ENCODE measurements at places on chromosomes 2 and 18.

GRCh38 chr2:62369541-62370202, 136.3 kb downstream of the TMEM17 start:
- no peak for DNase-seq

DNA sequence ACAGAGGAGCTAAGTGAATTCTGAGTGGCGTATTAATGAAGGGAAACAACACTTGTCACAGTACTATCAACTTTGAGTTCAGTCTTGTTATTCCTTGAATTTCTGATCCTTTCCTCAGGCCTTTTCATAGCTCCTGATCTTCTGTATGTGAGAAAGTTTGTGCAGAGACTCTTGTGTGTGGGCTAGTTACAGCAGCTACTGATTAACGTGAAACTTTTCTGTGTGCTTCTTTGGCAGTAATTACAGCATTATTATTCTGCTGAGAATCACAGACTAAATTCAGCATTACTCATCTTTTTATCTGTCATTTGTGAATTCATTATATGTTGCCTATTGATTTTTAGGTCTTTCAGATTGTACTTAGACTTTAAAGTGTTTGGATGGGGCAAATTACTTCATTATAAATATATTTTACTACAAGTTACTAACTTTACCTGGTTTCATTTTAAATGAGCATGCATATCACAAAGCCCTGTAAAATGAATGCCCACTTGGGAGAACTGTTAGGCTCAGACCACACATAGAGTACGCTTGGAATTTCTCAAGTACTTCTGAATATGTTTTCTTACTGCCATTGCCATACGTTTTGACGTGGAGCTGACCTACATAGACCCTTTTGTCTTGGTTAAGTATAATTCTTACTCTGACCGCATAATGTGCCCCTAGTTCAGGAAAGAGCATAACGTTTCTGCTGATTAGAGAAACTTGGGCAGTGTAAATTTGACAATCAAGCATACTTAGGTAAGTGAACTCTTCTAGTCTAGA, 36.2 kb downstream of the CREB1 start:
- no peak for DNase-seq

DNA sequence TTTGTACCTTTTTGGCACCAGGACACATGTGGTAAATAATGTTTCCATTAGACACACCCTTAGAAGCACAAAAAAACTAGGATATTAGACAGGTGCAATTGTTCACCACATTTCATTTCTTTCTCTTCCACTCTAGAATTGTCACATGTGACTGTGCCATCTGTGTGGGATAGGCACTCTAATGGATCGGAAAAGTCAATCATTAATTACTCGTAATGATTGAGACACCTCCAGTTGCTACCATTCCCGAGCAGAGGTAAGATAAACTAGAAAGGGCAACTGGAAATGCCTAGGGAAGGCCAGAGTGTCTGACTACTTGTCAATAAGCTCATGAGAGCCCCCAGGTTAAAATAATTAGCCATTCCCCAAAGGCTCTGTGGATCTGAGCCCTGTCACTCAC, 59.9 kb downstream of the METTL4 start:
- no peak for DNase-seq

GRCh38 chr2:240823449-240824336, 3.7 kb upstream of the KIF1A start:
- DNase-seq: no peak

DNA sequence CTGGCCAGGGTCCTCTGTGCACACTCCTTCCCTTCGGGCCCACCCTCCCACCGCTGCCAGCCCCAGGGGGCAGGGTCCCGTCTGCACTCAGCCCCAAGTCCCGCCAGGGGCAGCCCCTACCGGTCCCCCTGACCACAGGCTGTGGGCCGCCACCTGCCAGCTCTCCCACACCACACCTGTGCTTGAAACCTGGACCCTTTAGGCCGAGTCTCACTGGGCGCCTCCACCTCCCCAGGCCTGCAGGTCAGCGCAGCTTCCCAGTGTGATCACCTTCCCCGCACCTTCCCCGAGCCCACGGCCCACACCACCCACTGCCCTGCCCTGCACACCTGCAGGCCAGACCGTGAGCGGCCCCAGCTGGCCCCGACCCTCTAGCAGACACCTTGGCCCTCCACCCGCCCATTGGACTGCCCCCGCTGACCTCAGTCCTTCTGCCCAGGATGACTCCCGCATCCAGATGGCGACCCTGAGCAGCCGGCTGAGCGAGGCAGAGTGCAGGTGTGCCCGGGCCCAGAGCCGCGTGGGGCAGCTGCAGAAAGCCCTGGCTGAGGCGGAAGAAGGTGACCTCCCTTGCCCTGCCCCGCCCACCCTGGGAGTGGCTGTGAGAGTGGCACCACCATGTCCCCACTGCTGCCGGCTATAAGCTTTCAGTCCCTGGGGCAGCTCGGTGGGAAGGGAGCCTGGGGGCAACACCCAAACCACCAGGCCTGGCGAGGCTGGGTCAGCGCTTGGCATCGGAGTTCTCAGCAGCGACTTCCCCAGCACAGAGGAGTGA, 31.3 kb upstream of the SNED1 start:
- DNase-seq: no peak

- no peak for DNase-seq
Measured at GRCh38 chr2:234593636-234594035, 96.8 kb upstream of the ARL4C start.

- DNase-seq: no peak
Measured at GRCh38 chr2:16522031-16522831, 143.4 kb downstream of the CYRIA start.

DNA sequence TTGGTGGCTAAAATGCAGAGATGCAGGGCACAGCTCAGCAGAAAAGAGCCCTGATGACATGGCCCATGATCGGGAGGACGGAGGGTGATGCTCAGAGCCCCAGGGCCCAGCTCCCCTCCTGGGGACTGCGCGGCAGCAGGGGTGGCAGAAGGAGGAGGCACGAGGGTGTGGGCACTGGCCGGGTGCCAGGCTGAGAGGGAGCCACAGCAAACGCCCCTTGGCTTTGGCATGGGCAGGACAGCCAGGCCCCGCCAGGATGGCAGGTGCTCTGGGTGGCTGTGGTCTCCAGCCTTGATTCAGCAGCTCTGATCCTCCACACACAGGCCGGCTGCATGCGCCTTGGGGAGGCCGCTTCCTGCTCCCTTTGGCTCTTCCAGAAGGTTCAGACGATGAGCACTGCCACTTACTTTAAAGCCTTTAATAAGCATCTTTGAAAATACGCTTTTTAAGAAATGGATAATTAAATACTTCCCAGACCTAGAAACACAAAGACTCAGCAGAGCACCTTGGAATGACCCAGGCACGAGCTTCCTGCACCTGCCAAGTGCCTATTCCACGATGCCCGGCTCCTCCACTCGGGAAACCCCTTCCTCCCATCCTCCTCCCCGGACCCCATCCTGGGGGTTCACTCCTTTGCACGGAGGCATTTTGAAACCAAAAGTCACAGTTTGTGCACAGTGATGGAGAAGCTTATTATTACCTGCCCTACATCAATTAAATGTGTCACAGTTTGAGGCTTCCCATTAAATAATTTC, 78.5 kb upstream of the SNTG2 start:
- DNase-seq: no peak

- no peak for DNase-seq
Measured at GRCh38 chr2:215770668-215771067, 242.7 kb downstream of the MREG start.

GRCh38 chr2:38876407-38876806, 631 bp downstream of the MORN2 start:
- no peak for DNase-seq

DNA sequence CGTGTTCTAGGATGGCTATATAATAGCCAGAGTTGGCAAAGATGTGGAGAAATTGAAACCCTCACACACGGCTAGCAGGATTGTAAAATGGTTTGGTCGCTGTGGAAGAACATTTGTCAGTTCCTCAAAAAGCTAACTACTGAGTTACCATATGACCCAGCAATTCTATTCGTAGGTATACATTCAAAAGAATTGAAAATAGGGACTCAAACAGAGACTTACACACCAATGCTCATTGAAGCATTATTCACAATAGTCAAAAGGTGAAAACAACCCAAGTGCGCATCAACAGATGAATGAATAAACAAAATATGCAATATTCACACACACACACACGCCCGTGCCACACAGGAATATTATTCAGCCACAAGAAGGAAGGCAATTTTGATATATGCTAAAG, 98.7 kb downstream of the PLA2R1 start:
- DNase-seq: no peak

DNA sequence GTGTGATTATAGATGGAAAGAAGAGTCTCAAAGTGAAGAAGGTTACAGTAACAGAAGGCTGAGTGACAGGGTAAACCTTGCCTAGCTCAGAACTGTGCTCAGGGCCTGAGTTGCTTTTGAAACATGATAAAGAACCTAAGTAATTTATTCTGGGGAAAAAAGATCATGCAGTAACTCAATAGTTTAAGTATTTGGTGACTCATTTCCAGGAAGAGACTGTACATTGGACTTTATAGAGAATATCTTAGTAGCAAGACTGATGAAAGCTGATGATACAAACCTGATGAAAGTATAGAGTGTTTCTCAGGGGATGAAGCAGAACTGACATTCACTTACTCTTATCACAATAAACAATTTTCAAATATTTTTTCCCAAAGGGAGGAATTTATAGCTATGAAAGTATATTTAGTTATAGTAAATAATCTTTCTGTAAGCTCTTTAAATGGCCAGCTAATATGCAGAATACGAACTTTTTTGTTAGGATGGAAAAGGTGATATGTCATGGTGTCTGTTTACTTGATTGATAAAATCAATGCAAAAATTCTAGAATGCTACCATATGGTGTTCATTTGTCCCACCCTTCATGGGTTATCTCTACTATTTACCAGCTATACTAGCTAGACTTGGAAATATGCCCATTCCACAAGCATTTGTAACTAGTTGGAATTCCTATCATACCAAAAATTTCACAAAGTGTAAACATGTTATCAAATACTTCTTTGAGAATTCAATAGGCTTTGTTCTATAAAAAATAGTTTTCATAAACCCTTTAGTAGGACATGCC, 1265.5 kb upstream of the ACVR2A start:
- peak; percentile 19 for DNase-seq

DNA sequence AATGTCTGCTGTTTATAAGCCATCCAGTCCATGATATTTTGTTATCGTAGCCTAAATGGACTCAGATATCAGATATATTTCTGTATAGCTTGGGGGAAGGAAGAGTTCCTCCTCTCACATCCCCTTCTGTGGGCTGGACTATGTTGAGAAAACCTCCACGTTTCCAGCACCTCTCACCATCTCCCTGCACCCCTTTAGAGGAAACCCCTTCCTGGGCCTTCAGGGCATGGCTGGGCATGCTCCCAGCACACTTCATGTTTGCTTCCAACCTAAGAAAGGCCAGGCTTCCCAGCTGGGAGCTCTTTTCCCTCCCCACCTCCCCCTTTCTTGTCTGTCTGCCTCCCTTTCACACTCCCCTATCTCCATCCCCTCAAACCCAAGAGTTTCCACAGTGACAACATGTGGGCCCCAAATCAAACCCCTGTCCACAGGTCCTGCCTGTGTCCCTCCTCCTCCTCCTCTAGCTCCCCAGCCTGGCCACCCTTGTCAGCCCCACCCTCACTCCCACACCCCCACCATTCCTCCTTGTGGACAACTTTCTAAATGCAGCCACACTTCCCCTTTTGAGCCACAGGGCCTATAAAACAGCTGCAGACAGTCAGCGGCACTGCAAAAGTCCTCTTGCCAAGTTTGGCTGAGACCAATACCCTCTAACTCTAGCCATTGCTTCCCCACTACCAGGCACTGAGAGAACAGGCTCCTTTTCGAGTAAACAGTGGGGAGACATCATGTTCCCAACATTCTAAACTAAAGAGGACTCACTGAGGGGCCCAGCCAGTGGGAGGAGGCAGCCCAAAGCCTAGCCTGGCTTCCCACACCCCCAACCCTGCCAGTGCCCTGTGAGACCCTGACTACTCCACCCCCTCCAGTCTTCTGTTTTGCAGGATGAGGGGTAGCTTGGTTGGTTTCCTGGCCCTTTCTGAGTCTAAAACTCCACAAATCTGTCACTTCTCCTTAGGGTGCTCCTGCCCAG, 120.5 kb downstream of the ZFP36L2 start:
- peak; percentile 51 for DNase-seq

DNA sequence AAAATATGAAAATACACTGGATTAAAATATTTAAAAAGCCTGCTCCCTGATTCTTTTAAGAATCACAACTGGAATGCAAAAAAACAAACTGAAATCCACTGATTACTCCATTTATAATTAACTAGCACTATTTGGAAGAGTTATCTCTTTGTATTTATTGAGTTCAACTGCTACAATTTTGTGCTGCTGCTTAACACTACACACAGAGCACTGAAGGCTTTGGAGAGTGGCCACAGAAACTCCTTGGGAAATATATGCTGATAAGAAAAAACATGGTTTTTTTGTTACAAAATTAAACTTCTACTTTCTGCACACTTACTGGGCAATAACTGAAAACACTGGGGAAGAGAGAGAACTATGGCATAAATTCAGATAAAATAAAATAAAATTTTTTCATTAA, 19.8 kb upstream of the BZW1 start:
- DNase-seq: no peak

GRCh38 chr18:32851936-32852335, 79.1 kb upstream of the KLHL14 start:
- no peak for DNase-seq

- no peak for DNase-seq
Measured at GRCh38 chr2:207768168-207768865, 1.4 kb downstream of the FZD5 start.

GRCh38 chr2:46409756-46410155, 69.6 kb upstream of the TMEM247 start:
- DNase-seq: no peak

GRCh38 chr2:23009545-23010149, 375.3 kb upstream of the KLHL29 start:
- peak; percentile 36 for DNase-seq

GRCh38 chr18:36179562-36180355, 7.5 kb upstream of the MOCOS start:
- DNase-seq: peak; percentile 90

DNA sequence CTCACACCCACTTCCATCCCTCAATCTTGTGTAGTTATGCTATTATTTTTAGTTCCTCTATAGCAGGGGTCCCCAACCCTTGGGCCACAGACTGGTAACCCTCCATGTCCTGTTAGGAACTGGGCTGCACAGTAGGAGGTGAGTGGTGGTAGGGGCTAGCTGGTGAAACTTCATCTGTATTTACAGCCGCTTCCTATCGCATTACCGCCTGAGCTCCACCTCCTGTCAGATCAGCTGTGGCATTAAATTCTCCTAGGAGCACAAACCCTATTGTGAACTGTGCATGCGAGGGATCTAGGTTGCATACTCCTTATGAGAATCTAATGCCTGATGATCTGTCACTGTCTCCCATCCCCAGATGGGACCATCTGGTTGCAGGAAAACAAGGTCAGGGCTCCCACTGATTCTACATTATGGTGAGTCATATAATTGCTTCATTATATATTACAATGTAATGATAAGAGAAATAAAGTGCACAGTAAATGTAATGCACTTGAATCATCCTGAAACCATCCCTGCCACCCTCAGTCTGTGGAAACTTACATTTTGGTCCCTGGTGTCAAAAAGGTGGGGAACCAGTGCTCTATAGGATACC, 1.6 kb upstream of the RAB11FIP5 start:
- peak; percentile 20 for DNase-seq

- DNase-seq: no peak
Measured at GRCh38 chr18:77042583-77042982, 90.0 kb downstream of the MBP start.

GRCh38 chr2:35298493-35298892, 1057.1 kb upstream of the CRIM1 start:
- DNase-seq: peak; percentile 72

Data from MCF 10A (cell line).